ENCODE measurements at places on chromosomes 3 and 15.

- DNase-seq, result peak; percentile 31
Measured at GRCh38 chr3:143763564-143764162, 84.6 kb downstream of the SLC9A9 start.

- no peak for DNase-seq
Measured at GRCh38 chr3:183151821-183152351, 10.6 kb downstream of the LAMP3 start.

GRCh38 chr3:187765342-187765741 lies 20.1 kb upstream of the BCL6 start:
- DNase-seq, result no peak

GRCh38 chr3:112973325-112974177 lies 1.4 kb downstream of the CD200R1 start:
- no peak for DNase-seq

GRCh38 chr3:152244517-152244888 lies 24.2 kb upstream of the MBNL1 start:
- no peak for DNase-seq

Data from amniotic epithelial cell (primary cell).